GM12865 (cell line): ENCODE measurements at places on chromosomes 2 and 18.

- peak; percentile 27 for DNase-seq
Measured at GRCh38 chr2:98759827-98760625, 29.1 kb upstream of the MGAT4A start.

DNA sequence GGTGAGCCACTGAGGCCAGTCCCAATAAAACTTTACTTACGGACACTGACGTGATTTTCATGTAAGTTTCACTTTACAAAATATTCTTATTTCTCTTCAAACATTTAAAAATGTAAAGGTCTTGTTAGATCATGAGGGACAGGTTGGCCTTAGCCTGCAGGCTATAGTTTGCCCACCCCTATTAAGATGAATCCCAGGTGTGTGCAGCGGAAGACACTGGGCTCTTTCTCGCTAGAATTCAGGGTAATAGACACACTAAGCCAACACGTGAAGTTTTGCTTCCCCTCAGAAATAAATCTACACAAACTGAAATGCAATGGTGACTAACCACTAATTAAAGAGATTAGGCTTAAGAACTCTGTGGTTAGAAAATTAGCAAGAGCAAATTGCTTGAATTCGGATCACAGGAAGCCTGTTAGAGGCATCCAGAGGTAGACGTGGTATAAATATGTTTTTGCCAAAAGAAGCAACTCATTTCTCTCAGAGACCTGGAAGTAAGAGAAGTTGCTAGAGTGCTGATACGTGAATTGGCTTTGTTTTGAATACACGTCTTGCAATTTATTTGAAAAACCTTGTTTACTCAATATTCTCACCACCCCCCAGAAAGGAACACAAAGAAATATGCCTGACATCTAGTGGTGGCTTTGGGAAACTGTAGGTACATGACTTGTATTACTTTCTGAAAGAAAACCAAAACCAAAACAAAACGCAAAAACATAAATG is 151.6 kb downstream of the DTNB start:
- peak; percentile 91 for DNase-seq

DNA sequence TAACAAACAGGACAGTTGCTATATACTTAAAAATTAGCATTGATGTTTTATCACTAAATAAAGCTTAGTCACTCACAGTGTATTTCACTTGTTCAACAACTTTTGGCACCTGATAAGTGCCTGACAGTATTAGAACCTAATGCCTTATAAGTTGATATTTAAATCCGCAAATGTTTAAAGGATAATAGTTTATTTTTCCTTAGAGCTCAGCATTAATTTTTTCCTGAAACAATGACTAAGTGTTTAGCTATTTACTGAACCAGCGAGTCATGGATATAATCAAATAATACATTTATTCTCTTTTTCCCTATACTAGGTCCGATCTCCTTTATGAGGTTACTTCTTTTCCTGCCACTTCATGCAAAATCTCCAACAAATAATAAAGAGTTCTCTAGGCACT is 146.0 kb upstream of the PGAP1 start:
- no peak for DNase-seq

- no peak for DNase-seq
Measured at GRCh38 chr2:65786007-65786717, 353.8 kb upstream of the SPRED2 start.

- no peak for DNase-seq
Measured at GRCh38 chr2:174333017-174333371, 1.8 kb upstream of the SP9 start.

DNA sequence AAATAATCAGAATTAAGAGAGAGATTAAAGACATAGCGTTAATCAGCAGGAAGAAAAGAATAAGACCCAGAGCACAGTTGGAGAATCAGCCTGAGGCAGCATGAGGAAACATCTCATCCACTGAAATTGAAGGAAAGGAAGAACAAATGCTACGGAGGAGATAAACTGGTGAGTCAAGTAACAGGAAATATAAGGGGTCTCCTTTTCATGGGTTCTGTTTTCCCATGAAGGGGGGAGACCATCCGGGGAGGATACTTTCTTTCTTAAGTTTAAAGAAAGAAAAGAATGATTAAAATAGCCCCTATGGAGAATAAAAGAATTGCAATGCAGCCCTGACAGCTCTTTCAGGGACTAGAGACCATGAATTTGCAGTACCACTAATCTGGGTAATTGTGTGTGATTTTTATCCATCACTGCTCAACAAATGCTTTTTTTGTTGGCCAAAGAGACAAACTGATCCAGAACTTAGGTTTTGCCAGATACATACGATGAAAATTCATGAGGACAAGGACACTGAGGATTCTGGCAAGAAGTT is 17.7 kb downstream of the ROCK2 start:
- no peak for DNase-seq

DNA sequence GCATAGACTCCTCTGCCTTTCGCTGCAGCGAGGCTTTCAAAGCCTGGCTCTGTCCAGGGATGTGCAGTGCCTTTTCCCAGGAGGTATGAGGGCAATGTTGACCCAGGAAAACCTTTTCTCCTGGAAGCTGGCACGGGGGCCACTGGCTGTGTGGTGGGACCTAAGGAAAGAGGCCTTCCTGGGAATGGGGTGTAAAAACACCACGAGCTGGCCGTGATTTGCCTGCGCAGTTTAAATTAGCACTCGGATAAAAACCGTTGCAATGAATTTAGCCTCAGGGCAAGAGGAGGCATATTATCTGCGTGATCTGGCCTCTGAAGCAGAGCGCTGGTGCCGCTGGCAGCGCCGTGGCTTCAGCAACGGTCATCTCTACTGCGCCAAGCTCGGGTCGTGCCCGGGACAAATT is 3.0 kb downstream of the OSR1 start:
- DNase-seq = no peak

DNA sequence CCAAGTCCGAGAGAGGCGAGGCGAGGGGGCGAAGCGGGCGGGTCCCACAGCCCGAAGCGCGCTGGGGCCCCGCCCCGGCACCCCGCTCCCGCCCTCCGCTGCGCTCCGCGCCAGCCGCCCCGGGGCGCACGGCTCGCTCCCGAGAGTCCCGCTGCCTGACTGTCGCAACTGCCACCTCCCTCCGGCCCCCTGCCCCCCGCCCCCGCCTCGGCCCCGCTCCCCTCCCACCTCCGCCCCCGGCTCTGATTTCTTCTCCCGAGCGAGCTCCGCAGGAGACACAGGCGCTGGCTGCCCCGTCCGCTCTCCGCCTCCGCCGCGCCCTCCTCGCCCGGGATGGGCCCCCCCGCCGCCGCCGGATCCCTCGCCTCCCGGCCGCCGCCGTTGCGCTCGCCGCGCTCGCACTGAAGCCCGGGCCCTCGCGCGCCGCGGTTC is at the start of gene WNT6:
TSS of gene WNT6 (plus strand) at position 250 of the 432 bp plus-strand sequence. CDS start 233 bp downstream, outside the sequence.
- no peak for DNase-seq

DNA sequence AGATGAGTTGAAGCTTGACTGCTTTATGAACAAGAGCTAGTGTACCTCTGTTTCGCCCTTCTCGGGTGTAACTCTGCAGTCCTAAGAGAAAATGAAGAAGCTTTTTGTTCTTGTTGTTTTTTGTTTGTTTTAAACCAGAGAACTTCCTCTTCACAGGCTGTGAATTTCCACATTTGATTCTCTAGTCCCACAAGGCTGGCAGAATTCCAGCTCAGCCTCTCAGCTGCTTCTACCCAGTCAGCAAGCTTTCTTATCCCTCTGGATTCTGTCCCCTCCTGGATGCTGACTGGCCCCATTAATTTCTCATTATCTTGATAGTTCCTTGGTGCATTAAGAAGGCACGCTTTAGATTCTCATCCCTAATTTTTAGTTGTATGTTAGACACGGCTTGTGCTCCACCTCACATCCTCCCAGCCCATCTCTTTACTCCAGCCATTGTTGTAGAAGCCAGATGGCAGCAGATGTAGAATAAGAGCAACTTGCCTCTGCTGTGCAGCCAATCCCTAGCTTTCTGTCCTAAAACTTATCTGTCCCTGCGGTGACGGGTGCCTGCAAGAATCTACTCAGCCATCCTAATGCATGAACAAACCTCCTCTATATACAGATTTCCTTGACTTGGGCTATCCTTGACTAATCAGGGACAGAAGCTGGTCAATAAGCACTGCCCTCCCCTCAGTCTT is 12.3 kb upstream of the RESP18 start:
- DNase-seq = peak; percentile 9

GRCh38 chr2:150127995-150128394 is 359.5 kb downstream of the RND3 start:
- DNase-seq = no peak

DNA sequence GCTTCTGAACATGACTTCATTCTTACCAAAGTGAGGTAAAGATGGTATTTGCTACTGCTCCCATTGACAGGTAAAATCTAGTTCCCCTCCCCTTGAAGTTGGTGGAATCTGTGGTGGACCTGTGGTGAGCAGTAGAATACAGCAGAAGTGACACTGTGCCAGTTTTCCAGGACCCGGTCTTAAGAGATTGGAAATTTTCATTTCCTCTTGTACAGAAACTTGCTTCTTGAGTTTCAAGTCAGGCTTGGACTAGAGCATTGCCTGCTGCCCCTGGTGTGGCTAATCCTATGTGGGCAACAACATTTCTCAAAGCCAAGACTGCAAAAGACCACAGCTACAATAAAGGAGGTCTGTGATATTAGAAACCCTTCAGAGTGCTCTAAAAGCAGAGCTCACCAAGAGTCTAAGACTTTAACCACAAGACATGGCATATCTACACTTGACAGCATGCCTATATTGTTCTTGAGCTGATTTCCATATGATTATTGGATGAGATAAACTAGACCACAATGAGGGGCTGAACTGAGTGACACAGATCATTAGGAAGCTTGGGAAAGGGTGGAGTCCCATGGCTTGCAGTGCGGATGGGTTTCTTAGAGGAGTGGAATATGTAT is 458.1 kb downstream of the BCL11A start:
- no peak for DNase-seq

- no peak for DNase-seq
Measured at GRCh38 chr2:192194265-192194865, 368 bp downstream of the TMEFF2 start.

- no peak for DNase-seq
Measured at GRCh38 chr2:56224316-56224715, 40.5 kb downstream of the CCDC85A start.

- peak; percentile 39 for DNase-seq
Measured at GRCh38 chr18:23970161-23971096, 44.1 kb upstream of the TTC39C start.

DNA sequence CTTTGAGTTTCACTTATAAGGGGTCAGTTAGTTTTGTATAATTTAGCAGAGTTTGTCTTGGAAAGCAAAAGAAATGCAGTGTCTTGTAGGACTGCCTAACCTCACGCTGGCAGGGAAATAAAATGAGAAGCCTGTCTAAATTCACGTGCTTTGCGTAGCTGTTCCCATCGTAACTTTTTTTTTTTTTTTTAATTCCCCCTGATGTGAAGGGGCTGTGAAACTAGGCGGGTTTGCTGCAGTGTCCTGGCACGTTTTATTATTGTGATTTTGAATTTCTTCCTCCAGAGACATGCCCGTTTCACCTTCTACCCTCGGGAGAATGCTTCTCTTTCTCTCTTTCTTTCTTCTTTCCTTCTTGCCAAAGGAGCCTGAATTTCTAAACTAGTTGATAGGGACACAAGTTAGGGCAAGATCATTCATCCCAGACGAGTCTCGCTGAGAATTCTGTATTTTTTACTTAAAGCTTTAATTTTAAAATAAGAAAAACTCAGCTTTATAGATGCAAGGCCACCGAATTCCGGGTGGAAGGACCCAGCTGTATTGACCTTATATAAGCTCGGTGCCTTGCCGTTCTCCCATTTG is 2.3 kb downstream of the MEIS1 start:
- DNase-seq = no peak

- peak; percentile 61 for DNase-seq
Measured at GRCh38 chr18:61635901-61636528, 256.8 kb downstream of the RNF152 start.

GRCh38 chr2:230723363-230723762 is 10.7 kb downstream of the CAB39 start:
- DNase-seq = no peak

- DNase-seq = no peak
Measured at GRCh38 chr2:121220995-121221394, 64.0 kb downstream of the TFCP2L1 start.

DNA sequence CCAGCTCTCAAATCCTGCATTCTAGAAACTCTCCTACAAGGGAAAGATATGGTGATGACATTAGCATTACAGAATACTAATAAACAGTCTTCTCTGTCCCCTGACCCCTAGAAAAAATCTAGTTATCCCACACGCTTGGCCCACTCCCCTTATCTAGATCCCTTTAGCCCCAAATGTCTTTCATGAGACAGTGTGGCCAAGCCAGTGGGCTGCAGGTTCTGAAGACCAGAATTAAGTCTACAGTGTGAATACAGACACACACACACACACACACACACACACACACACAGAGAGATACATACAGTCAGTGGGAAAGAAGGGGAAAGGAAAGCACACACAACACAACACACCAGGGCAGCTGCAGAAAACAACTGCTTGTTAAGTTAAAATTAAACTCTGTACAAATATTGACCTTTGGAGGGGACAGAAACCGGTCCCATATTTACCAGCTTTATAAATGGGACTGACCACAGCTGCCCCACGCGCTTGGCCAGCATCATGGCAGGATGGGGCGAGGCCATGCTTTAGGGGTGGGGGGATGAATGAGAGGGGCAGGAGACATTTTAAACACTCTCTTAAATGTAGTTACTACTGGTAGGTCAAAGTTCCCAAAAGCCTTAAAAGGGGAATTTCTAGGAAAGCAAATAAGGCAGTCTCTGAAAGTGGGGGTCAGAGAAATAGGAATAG is 49.1 kb downstream of the NHEJ1 start:
- no peak for DNase-seq

DNA sequence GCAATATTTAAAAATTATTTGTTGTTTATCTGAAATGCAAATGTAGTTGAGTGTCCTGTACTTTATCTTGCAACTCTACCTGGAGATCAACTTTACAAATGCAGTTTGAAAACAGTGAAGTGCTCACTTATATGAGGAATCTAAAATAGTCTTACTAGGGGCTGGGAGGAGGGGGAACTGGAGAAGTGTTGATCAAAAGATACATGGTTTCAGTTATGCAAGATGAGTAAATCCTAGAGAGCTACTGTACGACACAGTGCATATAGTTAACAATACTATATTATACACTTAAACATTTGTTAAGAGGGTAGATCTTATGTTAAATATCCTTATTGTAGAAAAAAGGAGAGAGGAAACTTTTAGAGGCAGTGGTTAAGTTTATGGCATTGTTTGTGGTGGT is 241.9 kb downstream of the BCL11A start:
- peak; percentile 58 for DNase-seq

- peak; percentile 5 for DNase-seq
Measured at GRCh38 chr18:40866013-40866645, 1088.9 kb upstream of the PIK3C3 start.

DNA sequence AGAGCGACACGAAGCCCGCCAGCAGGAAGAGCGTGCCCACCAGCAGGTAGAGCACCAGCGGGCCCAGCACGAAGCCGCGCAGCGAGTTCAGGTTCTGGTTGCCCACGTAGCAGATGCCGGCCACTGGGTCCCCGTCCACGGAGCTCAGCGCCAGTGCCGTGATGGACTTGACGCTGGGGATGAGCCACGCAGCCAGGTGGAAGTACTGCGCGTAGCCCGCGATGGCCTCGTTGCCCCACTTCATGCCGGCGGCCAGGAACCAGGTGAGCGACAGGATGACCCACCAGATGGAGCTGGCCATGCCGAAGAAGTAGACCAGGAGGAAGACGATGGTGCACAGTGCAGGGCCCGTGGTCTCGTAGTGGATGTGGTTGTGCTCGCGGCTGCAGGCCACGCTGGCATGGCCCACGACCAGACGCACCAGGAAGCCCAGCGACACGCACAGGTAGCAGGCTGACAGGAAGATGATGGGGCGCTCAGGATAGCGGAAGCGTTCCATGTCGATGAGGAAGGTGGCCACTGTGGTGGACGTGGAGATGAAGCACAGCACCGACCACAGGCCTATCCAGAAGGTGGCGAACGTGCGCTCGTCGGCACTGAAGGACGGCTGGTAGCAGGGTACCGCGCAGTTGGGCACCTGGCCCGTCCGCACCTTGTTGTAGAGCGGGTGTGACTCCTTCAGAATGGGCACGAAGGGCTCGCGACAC is 2.1 kb downstream of the FZD5 start:
- DNase-seq = peak; percentile 7
